Left ventricle myocardium inferior (tissue), 1 donor: ENCODE measurements at places on chromosomes 4 and X.
A peak's percentile ranks its signal among the peaks of the same experiment; 100 is the strongest.

DNA sequence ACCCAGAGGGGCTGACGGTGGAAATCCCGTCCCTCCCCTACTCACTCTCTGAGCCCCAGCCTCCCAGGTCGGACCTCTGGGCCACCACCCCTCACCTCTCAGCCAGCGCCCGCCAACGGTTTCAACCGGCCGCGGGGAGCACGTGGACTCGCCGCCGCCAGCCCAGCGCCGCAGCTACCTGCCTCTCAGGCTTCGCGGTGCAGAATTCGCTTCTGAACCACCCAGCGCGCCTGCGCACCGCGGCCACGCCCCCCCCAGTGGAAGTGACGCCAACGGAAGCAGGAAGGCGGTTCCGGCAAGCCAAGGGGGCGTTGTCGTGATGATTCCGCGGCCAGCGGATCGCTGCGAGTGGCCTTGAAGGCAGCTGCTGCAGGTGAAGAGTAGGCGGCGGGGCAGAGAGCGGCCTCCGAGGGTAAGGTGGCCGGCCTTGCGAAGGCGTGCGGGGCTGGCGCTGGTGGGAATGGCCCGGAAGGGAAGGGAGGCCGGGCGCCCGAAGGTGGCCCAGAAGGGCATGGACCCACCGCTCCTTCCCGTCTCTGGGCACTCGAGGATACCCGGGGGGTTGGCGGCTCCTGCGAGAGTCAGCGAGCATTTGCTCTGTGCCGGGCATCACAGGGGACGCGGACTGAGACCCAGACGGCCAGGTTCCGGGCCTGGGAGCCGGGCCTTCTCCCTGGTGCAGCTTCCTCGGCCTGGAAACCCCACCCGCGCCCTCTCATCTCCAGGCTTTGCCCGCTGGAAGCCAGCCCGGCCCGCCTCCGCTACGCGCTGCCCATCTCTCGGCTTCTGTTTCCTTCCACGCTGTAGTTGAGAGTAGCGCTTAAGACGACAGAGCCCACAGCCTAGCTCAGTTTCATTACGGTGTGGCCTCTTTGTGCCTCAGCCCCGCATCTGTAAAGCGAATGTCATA is at the start of the genes LYAR and ZBTB49:
LYAR (minus strand) TSS at position 214 of the 910 bp plus-strand sequence. CDS start 6,412 bp downstream, outside the sequence.
ZBTB49 (plus strand) TSS at position 311 of the 910 bp plus-strand sequence. CDS start 9,695 bp downstream, outside the sequence.
- peaks cover 5% of the 10 kb centered on the region for H3K36me3 ChIP-seq
- H3K4me3 ChIP-seq, result peak within 1 kb of the TSS; percentile 99
- DNase-seq, result peak; percentile 93
- peak within 1 kb of the TSS; percentile 88 for H3K27ac ChIP-seq

DNA sequence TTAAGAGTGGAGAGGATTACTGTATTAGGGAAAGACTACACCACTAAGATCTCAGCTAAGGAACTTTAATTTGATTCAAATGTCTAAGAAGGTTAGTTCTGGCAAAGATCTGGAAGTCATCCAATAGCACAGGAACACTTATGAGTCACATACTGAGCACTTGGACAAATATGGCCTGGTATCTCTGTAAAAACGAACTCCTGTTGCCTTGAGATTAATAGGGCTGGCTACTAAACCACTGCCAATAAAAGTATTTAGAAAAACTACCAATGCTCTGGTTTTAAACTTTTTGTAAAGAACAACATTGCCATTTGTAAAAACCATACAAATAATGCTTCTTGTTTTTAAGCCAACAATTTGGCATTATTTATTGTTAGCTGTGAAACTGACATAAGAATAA is 70.5 kb downstream of the SEC24D start:
- peaks cover 37% of the 10 kb centered on the region for H3K36me3 ChIP-seq
- no peak overlapping the region for H3K4me3 ChIP-seq
- no peak for DNase-seq
- H3K27me3 ChIP-seq, result no peaks in the 10 kb centered on the region
- peak overlapping the region; percentile 89 for H3K27ac ChIP-seq

GRCh38 chrX:15883540-15883863 is 28.9 kb upstream of the AP1S2 start:
- DNase-seq, result no peak
- H3K27ac ChIP-seq, result no peak overlapping the region
- H3K27me3 ChIP-seq, result no peaks in the 10 kb centered on the region
- no peaks in the 10 kb centered on the region for H3K4me1 ChIP-seq
- no peaks in the 10 kb centered on the region for H3K36me3 ChIP-seq
- H3K4me3 ChIP-seq, result no peak overlapping the region

- no peak overlapping the region for H3K4me3 ChIP-seq
- no peaks in the 10 kb centered on the region for H3K36me3 ChIP-seq
- H3K27ac ChIP-seq, result no peak overlapping the region
- no peaks in the 10 kb centered on the region for H3K4me1 ChIP-seq
These were observed 145.1 kb downstream of the COL4A5 start for GRCh38 chrX:108584617-108585211.

GRCh38 chrX:120001787-120002186 is 58.2 kb upstream of the NKAP start:
- no peaks in the 10 kb centered on the region for H3K36me3 ChIP-seq
- no peak overlapping the region for H3K4me3 ChIP-seq
- H3K4me1 ChIP-seq, result no peaks in the 10 kb centered on the region
- no peak overlapping the region for H3K27ac ChIP-seq
- peaks cover 64% of the 10 kb centered on the region for H3K27me3 ChIP-seq

- H3K27me3 ChIP-seq, result no peaks in the 10 kb centered on the region
- H3K4me1 ChIP-seq, result peaks cover 21% of the 10 kb centered on the region
These were observed 71.3 kb downstream of the ANKRD17 start for GRCh38 chr4:73187325-73187724.

DNA sequence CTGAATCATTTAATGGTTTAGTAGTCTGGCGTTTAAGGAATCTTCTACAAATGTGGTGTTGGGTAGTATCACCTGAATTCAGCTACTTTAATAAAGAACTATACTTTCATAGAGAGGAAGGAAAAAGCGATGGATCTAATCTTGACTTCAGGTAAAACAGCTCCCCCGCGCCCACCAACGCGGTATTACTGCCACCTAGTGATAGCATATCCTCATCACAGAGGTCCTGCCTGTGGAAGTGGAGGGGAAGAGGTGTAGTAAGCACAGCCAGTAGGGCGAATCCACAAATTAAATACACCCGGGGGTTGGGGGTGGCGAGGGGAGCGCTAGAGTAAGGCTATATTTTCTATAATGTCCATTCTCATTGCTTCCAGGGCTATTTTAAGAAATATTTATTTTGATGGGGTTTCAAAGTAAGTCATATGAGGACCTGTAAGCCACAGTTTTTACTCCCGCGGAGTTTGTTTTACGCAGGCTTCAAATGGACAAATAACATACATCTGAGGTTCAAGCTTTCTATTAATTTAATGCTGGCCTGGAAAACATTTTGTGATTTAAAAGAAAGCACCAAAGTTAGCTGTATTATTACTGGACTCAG is 8.3 kb upstream of the DAPP1 start:
- H3K27me3 ChIP-seq, result no peaks in the 10 kb centered on the region
- peak; percentile 48 for DNase-seq
- no peaks in the 10 kb centered on the region for H3K36me3 ChIP-seq
- H3K4me3 ChIP-seq, result no peak overlapping the region

- H3K27me3 ChIP-seq, result no peaks in the 10 kb centered on the region
- DNase-seq, result no peak
- H3K4me1 ChIP-seq, result peaks cover 17% of the 10 kb centered on the region
- no peaks in the 10 kb centered on the region for H3K36me3 ChIP-seq
- H3K4me3 ChIP-seq, result no peak overlapping the region
These were observed 122.6 kb upstream of the CPEB2 start for GRCh38 chr4:14879683-14880082.

DNA sequence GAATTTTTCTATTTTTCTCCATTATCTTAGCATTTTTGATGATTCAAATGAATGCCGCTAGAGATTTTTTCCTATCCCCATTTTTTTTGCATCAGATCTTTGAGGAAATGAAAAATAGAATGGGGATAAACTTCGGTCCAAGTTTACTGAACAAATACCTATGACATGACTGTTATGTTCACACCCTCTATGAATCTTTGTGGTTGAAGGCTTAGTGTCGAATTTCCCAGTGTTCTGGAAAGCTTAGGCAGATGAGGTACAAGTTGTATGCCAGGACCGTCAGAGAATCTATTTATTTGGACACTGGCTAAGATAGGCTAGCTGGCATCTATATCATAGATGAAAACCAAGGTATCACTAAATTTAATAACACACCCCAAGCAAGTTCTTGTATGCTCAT is 123.4 kb downstream of the SPCS3 start:
- H3K36me3 ChIP-seq, result no peaks in the 10 kb centered on the region
- no peak overlapping the region for H3K27ac ChIP-seq
- H3K4me3 ChIP-seq, result no peak overlapping the region
- peaks cover 5% of the 10 kb centered on the region for H3K4me1 ChIP-seq

DNA sequence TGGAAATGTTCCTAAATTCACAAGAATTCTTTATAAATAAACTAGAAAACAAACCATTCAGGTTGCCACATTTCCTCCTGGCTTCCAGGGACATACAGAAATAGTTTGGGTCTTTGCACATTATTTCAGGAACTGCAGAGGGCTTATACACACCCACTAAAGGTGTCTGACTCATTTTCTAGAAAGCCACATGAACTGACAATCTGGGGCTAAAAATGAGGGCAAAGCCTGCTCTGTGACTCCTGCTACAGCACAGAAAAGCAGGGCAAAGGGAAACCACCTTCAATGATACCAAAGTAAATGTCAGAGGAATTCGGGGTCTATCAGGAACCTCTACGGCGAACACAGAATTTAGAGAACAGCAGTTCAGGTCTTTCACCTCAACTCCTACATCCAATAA is 112.2 kb upstream of the MAP3K15 start:
- H3K27me3 ChIP-seq, result no peaks in the 10 kb centered on the region
- no peak overlapping the region for H3K27ac ChIP-seq
- H3K36me3 ChIP-seq, result no peaks in the 10 kb centered on the region
- peaks cover 10% of the 10 kb centered on the region for H3K4me1 ChIP-seq
- H3K4me3 ChIP-seq, result no peak overlapping the region

DNA sequence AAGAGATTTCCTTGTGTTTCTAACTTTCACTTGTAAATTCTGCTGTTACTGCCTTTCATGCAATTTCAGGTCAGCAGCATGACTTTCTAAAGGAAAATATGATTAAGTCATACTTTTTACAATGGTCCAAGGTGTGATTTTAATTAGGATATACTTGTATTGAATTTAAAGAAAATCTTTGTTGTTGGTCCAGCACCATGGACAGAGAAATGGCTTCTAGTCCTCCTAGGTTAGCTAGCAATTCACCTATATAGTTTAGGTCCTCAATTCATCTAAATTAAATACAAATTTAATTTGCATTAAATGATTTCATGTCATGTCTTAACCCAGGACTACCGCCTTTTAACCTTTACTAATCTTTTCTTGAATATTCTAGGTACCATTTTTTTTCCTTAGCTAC is 304.9 kb upstream of the RPS6KA3 start:
- no peaks in the 10 kb centered on the region for H3K4me1 ChIP-seq
- H3K27ac ChIP-seq, result no peak overlapping the region
- no peaks in the 10 kb centered on the region for H3K36me3 ChIP-seq
- DNase-seq, result no peak

- H3K27me3 ChIP-seq, result no peaks in the 10 kb centered on the region
- no peak overlapping the region for H3K4me3 ChIP-seq
- DNase-seq, result no peak
- H3K4me1 ChIP-seq, result no peaks in the 10 kb centered on the region
- H3K36me3 ChIP-seq, result no peaks in the 10 kb centered on the region
These were observed 18.1 kb downstream of the KIT start for GRCh38 chr4:54675721-54676461.

DNA sequence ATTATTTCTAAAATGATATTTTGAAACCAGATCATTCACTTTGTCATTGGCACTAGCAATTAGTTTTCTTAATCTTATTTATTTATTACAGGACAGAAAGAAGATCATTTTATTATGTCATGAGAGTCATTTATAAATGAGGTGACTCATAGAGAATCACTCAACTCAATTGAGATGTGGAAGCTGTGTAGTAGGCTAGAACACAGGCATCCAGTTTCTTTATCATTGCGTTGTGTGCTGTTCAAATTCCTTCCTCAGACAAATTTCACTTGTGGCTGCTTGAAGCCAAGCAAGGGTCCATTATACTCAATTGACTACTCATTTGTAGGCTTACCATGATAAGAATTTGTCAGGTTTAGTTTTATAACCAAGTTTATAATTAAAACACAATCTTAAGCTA is 87.6 kb downstream of the MRPL1 start:
- no peaks in the 10 kb centered on the region for H3K4me1 ChIP-seq
- no peaks in the 10 kb centered on the region for H3K27me3 ChIP-seq
- H3K36me3 ChIP-seq, result peaks cover 51% of the 10 kb centered on the region
- no peak overlapping the region for H3K4me3 ChIP-seq
- no peak overlapping the region for H3K27ac ChIP-seq

- H3K4me3 ChIP-seq, result no peak overlapping the region
- H3K27ac ChIP-seq, result no peak overlapping the region
- H3K27me3 ChIP-seq, result no peaks in the 10 kb centered on the region
These were observed 211.4 kb downstream of the ENOX2 start for GRCh38 chrX:130691576-130691975.

DNA sequence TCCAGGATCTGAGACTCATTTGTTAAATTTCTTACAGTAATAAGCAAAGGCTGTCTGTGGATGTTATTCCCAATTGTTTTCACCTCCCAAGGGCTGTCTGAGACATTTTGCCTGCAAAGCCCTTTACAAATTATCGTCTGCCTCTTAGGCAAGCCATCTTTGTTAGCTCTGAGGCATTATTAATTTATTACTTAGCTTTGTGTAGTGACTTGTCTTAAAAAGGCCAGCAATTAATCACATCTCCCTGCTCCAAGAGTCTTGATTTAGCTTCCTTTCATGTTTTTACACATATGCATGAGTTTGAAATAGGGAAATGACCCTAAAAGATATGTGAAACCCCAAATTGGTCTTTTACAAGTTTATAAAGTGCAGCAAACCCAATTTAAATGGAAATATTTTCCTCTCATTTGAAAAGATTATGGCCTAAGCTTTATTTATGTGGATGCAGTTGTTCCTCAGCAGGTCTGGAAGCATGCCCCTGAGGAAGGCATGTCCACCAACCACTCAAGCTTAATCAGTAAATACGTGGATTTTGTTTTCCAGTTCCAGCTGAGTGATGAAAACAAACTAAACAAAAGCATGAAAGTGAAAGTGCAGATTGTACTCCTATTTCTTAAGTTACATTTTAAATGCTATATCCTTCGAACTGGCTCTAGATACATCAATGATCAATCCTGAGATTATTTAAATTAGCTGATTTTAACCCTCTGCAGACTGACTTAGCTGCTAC is 173.6 kb upstream of the LNX1 start:
- H3K36me3 ChIP-seq, result no peaks in the 10 kb centered on the region
- no peaks in the 10 kb centered on the region for H3K4me1 ChIP-seq
- no peaks in the 10 kb centered on the region for H3K27me3 ChIP-seq
- no peak overlapping the region for H3K27ac ChIP-seq
- H3K4me3 ChIP-seq, result no peak overlapping the region
- DNase-seq, result no peak

- H3K27ac ChIP-seq, result no peak overlapping the region
- no peak for DNase-seq
- no peak overlapping the region for H3K4me3 ChIP-seq
- H3K27me3 ChIP-seq, result no peaks in the 10 kb centered on the region
- H3K4me1 ChIP-seq, result no peaks in the 10 kb centered on the region
These were observed 411.2 kb downstream of the DTHD1 start for GRCh38 chr4:36692586-36692985.

GRCh38 chr4:95472534-95472933 is 76.2 kb downstream of the UNC5C start:
- no peaks in the 10 kb centered on the region for H3K4me1 ChIP-seq
- H3K4me3 ChIP-seq, result no peak overlapping the region
- H3K27ac ChIP-seq, result no peak overlapping the region
- no peaks in the 10 kb centered on the region for H3K27me3 ChIP-seq

- H3K27ac ChIP-seq, result peak overlapping the region; percentile 73
- H3K36me3 ChIP-seq, result no peaks in the 10 kb centered on the region
These were observed 66.8 kb downstream of the SOWAHB start for GRCh38 chr4:76830964-76831703.

GRCh38 chr4:159444678-159445077 is 341.8 kb downstream of the RAPGEF2 start:
- H3K27ac ChIP-seq, result no peak overlapping the region
- no peaks in the 10 kb centered on the region for H3K36me3 ChIP-seq
- H3K4me1 ChIP-seq, result peaks cover 18% of the 10 kb centered on the region
- no peaks in the 10 kb centered on the region for H3K27me3 ChIP-seq
